ENCODE measurements at places on chromosomes 6 and 20. TPM values are rescaled to one million over a fixed set of nuclear protein-coding genes. Genes with fewer than 3 reads are reported as not detected.

The KIAA1755 gene
- total RNA-seq, result 0.67 TPM

The CTSZ gene
- 196 TPM for total RNA-seq

The HRH3 gene
- total RNA-seq, result not detected

The MCM9 gene
- total RNA-seq, result 20.2 TPM

The C6orf52 gene
- total RNA-seq, result 1.6 TPM

The CST3 gene
- total RNA-seq, result 1,009 TPM

The KIF6 gene
- total RNA-seq, result 7.9 TPM

The UBE2C gene
- total RNA-seq, result 1.1 TPM

The SEMG1 gene
- not detected for total RNA-seq

The HEY2 gene
- 1.4 TPM for total RNA-seq

GRCh38 chr6:142906945-142907470 is 38.0 kb downstream of the HIVEP2 start:
- H3K4me3 ChIP-seq, result no peak overlapping the region
- H3K4me1 ChIP-seq, result peaks cover 13% of the 10 kb centered on the region
- H3K27me3 ChIP-seq, result no peaks in the 10 kb centered on the region
- H3K27ac ChIP-seq, result no peak overlapping the region
- DNase-seq, result no peak

- H3K4me3 ChIP-seq, result no peak overlapping the region
- H3K36me3 ChIP-seq, result no peaks in the 10 kb centered on the region
- H3K27me3 ChIP-seq, result no peaks in the 10 kb centered on the region
These were observed 625.7 kb upstream of the PTCHD4 start for GRCh38 chr6:48736501-48737206.

GRCh38 chr6:41186031-41186562 is 14.9 kb downstream of the TREML2 start:
- H3K27ac ChIP-seq, result no peak overlapping the region
- no peaks in the 10 kb centered on the region for H3K36me3 ChIP-seq
- no peak for DNase-seq
- H3K4me1 ChIP-seq, result peaks cover 5% of the 10 kb centered on the region

DNA sequence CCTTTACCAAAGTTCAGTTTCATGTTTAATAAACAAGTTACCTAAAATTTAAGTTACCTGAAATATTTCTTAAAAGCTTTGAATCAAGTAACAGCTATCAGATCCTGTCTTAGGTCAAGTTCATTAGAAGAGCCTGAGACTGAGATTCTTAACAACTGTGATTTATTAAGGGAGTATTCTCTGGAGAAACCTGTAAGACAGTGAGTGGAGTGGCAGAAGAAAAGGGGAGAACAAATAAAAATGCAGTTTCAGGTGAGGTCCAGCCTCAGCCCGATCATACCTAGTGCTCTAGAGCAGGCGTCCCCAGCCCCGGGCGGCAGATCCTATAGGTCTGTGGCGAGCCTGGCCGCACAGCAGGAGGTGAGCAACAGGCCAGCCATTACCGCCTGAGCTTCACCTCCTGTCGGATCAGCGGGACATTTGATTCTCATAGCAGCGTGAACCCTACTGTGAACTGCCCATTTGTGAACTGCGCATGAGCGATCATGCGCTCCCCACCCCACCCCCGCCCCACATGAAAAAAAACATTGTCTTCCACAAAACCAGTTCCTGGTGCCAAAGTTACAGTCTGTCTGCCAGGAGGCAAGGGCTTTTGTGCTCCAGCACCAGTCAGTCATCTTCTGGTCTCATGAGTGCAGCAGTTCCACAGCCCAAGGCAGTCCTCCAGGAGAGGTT is 59.2 kb upstream of the ADGRB3 start:
- H3K36me3 ChIP-seq, result no peaks in the 10 kb centered on the region
- H3K27ac ChIP-seq, result no peak overlapping the region
- peak; percentile 42 for DNase-seq

DNA sequence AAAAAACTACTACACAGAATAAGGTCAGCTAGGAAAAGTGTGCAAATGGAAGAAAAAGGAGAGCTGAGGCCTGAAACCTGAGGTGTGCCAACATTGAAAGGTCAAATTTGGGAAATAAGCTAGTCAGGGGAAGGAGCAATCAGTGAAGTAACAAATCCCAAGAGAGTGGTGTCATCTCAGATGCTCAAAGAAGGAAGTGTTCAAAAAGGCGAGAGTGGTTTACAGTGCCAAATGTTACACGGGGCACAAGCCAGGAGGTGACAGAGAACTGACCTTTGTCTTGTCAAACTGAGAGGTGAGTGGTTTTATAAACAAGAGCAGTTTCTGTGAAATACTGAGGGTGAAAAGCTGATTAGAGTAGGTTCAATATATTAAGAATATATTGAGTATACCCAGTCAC is 83.0 kb upstream of the TCF21 start:
- H3K4me1 ChIP-seq, result no peaks in the 10 kb centered on the region
- DNase-seq, result no peak
- no peaks in the 10 kb centered on the region for H3K27me3 ChIP-seq
- no peaks in the 10 kb centered on the region for H3K36me3 ChIP-seq
- no peak overlapping the region for H3K4me3 ChIP-seq
- no peak overlapping the region for H3K27ac ChIP-seq

DNA sequence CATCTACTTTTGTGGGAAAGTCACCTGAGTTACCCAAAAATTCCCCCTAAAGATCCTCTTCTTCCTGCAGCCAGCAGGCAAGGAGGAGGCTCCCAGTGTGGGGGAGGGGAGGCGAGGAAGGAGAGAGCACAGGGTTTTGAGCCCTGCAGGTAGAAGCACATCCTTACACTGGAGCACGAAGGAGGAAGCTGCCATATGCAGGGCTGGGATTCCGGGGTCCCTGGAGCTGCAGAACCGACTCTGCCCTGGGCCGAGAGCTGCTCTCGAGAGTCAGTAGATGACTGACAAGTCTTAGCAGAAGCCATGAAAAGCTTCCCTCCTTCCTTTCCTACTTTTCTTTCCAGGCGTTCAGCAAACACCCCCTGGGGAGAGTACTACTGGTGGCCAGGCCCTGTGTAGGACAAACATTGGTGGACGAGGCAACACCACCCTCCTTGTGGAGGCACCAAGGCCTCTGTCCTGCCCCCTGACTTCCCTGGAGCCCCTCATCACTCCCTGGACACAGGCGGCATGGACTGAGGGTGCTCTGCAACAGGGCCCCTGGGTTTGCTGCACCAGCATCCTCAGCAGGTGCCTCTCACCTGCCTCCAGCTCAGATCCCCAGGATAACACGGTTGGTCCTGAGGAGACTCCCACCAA is 211.7 kb upstream of the CST7 start:
- H3K4me3 ChIP-seq, result no peak overlapping the region
- no peaks in the 10 kb centered on the region for H3K27me3 ChIP-seq
- no peaks in the 10 kb centered on the region for H3K36me3 ChIP-seq
- no peak for DNase-seq

DNA sequence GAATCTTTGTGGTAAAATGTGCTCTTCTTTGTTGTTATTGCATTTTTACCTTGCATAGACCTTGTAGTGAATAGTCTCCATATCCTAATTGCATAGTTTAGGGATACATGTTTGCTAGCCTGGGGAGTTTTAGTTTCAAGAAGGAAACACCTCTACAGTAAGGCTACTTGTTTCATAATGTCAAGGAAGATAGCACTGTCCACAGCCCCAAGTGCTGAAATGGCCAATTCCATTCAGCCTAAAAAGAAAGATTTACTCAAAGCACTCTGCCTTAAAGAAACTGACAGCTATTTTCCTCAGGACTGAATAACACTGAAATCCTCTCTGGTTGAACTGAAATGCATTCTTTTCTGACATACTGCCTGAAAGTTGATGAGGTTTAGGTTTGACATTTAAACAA is 2.6 kb downstream of the HCRTR2 start:
- no peaks in the 10 kb centered on the region for H3K4me1 ChIP-seq
- no peak overlapping the region for H3K4me3 ChIP-seq
- H3K36me3 ChIP-seq, result no peaks in the 10 kb centered on the region

DNA sequence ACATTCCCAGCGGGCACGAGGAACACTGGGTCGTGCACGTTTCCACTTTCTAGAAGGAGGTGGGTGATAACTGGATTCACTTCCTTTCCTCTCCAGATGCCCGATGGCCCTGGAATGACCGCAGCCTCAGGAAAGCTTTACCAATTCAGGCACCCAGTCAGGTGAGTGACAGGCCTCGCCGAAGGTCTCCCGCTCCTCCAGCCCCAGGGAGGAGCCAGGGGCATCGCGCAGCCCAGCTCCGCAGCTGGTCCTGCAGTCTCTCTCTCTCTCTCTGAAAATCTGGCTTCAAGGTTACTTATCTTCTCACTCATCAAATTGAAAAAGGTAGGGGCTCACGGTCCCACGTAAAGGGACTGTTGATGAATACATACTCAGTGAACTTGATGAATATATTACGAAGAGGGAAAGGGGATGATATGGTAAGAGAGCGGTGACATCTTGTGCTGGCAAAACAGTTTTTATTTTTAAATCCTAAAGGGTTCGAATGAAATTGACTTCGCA is 891 bp downstream of the RIPPLY2 start:
- H3K36me3 ChIP-seq, result no peaks in the 10 kb centered on the region
- peak overlapping the region; percentile 30 for H3K4me3 ChIP-seq
- H3K4me1 ChIP-seq, result peaks cover 17% of the 10 kb centered on the region

- no peak overlapping the region for H3K4me3 ChIP-seq
- H3K4me1 ChIP-seq, result no peaks in the 10 kb centered on the region
- no peaks in the 10 kb centered on the region for H3K27me3 ChIP-seq
These were observed 10.6 kb upstream of the FUCA2 start for GRCh38 chr6:143522039-143522600.

DNA sequence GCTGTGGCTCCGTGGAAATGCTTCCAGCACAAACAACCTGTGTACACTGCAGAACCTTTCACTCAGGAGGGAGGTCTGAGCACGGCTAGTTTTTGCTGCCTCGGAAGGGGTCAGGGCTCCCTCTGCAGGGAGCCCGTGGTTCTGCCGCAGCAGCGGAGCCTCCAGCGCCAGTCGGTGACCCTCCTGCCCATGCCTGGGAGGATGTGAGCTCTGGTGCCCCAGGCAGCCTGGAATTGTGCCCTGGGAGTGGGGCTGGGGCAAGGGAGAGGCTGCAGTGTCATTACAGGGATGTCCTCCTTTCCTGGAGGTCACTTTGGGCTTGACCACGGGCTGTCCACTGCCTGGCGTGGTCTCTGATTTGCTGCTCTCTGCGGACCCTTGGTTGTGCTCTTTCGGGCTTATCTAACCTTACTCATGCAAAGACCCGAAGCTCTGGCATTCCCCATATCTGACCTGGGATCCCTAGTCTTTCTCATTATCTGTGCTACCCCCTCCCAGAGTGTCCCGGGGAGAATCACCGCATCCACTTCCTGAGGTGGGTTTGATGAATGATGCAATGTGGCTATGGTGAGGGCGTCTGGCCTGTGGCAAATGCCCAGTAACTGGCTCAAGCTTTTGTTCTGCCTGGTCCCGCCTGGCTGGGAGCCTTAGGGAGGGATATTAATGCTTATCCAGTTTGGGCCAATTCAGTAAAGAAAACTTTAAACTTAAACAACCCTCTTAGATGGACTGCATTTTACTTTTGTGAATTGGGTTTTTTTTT is 59.6 kb upstream of the TAGAP start:
- no peak overlapping the region for H3K4me3 ChIP-seq
- no peaks in the 10 kb centered on the region for H3K36me3 ChIP-seq
- H3K27me3 ChIP-seq, result no peaks in the 10 kb centered on the region
- H3K4me1 ChIP-seq, result peaks cover 11% of the 10 kb centered on the region
- DNase-seq, result peak; percentile 80
- H3K27ac ChIP-seq, result no peak overlapping the region

DNA sequence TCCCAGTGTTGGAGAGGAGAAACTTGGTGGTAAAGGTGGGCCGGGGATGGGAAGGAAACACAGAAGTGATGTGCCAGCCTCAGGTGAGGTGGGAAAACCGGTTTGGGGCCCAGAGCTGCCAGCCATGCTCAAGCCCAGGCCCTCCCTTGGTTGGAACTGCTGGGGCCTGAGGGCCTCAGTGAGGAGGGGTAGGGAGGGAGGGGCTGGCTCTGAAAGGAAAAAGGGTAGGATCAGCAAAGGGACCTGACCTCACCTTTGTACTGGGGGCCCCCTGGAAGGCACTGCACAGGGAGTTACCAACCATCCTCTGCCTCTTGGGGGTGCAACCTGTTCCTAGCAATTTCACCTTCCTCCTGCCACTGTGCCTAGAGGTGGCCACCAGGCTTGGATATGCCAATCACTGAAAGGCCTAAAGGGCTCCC is 1.8 kb upstream of the SPEF1 start:
- H3K36me3 ChIP-seq, result peaks cover 18% of the 10 kb centered on the region
- H3K27ac ChIP-seq, result peak overlapping the region; percentile 48
- H3K4me3 ChIP-seq, result no peak overlapping the region
- H3K27me3 ChIP-seq, result no peaks in the 10 kb centered on the region
- peaks cover 63% of the 10 kb centered on the region for H3K4me1 ChIP-seq
- DNase-seq, result no peak

DNA sequence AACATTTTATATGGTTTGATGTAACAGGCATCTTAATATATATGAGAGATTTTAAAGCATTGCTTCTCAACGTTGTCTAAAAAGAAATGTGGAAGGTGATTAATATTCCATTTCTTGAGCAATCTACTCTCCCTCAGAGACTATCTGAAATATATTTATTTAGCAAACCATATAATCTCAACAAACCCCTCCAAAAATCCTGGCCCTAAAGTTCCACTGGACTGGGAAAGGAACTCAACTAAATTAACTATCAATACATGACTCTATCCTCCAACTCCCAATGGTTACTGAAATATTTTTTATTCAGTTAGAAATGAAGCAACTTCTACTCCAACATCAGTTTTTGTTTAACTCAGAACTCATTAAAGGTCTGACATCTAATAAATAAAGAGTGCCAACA is 6.3 kb downstream of the TASP1 start:
- H3K4me3 ChIP-seq, result no peak overlapping the region
- no peaks in the 10 kb centered on the region for H3K27me3 ChIP-seq
- H3K36me3 ChIP-seq, result peaks cover 15% of the 10 kb centered on the region
- H3K4me1 ChIP-seq, result peaks cover 6% of the 10 kb centered on the region
- no peak for DNase-seq

DNA sequence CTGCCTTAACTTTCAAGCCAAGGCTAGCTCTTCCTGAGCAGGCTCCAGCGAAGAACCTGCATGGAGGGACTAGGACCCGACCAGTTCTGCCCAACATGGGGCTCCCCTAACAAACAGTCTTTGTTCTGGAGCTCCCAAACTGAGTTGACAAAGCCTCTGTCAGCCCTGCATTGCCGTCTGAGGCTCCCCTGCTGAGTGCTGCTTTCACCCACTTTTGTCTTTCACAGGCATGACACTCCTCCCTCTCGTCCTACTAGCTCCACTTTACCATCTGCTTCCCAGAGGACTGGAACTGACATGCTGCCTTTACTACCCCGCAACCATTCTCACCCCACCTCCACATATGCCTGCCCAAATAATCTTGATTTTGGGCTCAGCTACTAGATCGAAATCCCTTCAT is 45.1 kb upstream of the B4GALT5 start:
- no peaks in the 10 kb centered on the region for H3K4me1 ChIP-seq
- no peaks in the 10 kb centered on the region for H3K36me3 ChIP-seq
- H3K4me3 ChIP-seq, result no peak overlapping the region
- no peak for DNase-seq

GRCh38 chr20:22686097-22686496 is 101.7 kb upstream of the FOXA2 start:
- no peaks in the 10 kb centered on the region for H3K4me1 ChIP-seq
- no peak overlapping the region for H3K4me3 ChIP-seq
- no peaks in the 10 kb centered on the region for H3K27me3 ChIP-seq
- no peak overlapping the region for H3K27ac ChIP-seq
- no peak for DNase-seq
